ENCODE measurements at places on chromosomes 2 and 18.

GRCh38 chr2:222837643-222838056 lies 23.2 kb upstream of the ACSL3 start:
- DNase-seq = no peak

GRCh38 chr2:71101656-71102055 lies 28.4 kb downstream of the MCEE start:
- peak; percentile 96 for DNase-seq

DNA sequence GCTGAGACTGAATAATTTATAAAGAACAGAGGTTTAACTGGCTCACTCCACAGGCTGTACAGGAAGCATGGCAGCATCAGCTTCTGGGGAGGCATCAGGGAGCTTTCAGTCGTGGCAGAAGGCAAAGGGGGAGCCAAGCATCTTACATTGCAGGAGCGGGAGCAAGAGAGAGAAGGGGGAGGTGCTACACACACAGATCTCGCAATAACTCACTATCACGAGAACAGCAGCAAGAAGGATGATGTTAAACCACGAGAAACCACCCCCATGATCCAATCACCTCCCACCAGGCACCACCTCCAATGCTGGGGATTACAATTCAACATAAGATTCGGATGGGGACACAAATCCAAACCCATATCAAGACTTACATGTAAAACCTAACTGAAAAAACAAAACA lies 17.8 kb upstream of the MATN3 start:
- no peak for DNase-seq

DNA sequence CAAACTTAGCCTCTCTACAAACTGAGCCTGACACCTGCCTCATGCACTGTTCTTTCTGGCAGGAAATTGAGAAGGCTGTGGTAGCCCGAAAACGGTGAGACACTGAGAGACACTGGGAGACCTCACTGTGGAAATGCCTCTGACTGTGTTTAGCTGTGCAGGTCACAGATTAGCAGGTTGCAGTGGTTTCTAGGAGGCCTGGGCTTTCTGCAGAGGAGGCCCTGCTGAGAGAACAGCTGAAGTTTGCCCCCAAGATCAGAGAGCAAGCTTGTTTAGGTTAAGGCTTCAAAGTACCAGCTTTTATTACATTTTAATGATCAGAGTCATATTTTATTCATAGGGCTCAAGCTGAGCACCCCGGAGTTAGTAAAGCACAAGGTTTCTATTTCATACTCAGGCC lies 68.7 kb upstream of the LYPD6 start:
- no peak for DNase-seq

All from lung microvascular endothelial cell (primary cell).